ENCODE measurements at places on chromosomes 7 and 10.

DNA sequence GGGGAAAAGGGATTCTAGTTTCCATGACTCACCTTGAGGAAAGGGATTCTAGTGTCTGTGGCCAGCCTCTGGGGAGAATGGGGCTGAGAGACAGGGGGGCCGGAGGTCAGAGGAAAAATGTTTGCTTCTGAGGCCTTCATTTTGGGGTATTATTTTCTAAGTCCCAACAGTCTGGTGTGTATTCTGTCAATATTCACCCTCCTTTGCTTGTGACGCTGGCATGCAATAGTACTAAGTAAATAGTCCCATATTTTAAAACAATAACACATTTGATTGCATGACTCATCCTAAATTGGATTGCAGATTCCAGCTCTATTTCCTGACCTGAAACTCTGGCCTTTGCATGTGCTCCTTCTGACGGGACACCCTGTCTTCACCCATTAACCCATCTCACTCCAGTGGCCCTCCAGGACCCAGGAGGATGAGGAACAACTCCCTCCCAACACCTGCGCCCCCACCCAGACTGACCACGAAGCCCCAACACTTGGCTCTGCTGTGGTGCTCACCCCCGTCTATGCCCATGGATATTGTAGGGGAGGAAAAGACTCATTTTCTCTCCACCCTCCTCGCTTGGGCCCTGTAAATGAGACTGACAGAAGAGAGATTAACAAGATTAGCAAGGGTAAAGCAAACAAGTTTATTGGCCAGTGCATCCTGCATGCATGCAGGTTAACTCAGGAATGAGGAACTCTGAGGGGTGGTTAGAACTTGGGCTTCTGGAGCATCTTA, 495.6 kb upstream of the KLF6 start:
- no peak for DNase-seq

- DNase-seq: no peak
Measured at GRCh38 chr7:24951441-24951980, 28.5 kb downstream of the OSBPL3 start.

- no peak for DNase-seq
Measured at GRCh38 chr7:43655584-43655983, 72.7 kb downstream of the STK17A start.

- no peak for DNase-seq
Measured at GRCh38 chr7:10128748-10129147, 844.9 kb upstream of the PHF14 start.

- DNase-seq: no peak
Measured at GRCh38 chr10:114073395-114074186, 29.9 kb downstream of the ADRB1 start.

- no peak for DNase-seq
Measured at GRCh38 chr7:113810080-113810744, 108.6 kb downstream of the PPP1R3A start.

- DNase-seq: no peak
Measured at GRCh38 chr10:79003183-79004100, 65.3 kb upstream of the ZMIZ1 start.

DNA sequence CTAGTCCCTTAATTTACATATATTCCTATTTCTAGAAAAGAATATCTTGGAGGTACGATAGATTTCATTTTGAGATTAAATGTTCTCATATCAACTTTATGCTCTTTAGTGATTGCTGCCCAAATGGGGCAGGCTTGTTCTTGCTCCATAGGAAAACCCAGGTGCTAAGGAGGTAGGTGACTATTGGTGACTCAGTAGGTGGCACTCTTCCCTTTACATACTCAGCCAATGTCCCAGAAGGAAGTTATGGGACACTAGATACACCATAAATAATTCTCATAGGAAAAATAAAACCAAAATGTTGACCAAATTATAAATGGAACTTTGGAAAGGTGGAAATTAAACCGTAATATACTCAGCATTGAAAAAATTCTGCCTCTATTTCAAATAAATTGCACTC, 4.0 kb downstream of the SKAP2 start:
- no peak for DNase-seq

DNA sequence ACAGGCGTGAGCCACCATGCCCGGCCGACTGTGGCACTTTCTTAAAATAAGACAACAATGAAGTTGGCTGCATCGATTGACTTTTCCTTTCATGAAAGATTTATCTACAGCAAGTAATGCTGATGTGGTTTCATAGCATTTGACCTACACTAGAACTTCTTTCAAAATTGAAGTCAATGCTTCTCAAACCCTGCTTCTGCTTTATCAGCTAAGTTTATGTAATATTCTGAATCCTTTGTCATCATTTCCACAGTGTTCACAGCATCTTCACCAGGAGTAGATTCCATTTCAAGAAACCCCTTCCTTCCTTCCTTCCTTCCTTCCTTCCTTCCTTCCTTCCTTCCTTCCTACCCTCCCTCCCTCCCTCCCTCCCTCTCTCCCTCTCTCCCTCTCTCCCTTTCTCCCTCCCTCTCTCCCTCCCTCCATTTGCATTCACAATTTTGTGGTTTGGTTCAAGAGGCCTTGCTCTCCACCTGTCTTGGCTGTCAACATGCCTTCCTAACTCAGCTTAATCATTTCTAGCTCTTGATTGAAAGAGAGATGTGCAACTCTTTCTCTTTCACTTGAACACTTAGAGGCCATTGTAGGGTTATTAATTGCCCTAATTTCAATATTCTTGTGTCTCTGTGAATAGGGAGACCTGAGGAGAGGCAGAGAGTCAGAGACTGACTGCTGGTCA, 52.1 kb downstream of the HDAC9 start:
- no peak for DNase-seq

DNA sequence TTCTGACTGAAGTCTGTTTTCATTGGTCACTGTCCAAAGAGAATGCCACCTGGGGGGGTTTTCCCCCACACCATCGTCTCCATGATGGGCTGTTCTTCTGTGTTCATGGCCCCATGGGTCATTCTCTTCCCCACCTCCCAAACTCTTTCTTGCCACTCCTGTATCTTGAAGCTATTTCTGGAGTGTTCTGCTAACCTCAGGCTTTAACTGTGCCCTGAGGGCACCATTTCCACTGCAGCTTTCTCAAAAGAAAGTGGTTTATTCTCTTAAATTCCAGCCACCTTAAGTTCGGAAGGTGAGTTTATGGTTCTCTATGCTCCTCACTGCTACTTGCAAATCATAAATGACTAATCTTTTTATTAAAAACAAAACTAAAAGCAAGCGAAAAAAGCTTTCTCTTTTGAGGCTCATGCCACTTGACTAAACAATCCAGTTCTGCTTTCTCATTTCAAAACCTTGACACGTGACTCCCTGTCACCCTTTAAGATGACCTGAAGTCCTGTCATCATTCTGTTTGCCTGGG, 7.4 kb upstream of the APBB1IP start:
- no peak for DNase-seq

DNA sequence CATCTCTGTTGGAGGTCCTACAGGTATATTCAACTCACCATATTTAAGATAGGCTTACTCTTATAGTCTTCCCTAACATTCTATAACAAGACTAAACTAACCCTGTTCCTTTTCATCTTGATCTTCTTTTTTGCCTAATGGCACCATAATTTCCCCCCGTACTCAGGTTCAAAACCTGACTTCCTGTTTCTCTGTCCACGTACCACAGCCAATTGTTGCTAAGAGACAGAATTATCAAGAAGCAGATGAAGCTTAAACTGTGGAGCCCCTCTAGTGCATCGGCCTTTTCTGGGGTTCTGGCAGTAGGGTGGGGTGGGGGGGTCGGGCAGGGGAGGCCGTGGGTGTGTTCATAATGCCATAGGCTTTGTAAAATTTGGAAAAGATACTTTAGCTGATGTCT, 109.2 kb downstream of the EVX1 start:
- no peak for DNase-seq

- DNase-seq: no peak
Measured at GRCh38 chr7:24244554-24244953, 39.4 kb upstream of the NPY start.

GRCh38 chr7:117251687-117252086, 71.2 kb downstream of the WNT2 start:
- DNase-seq: no peak

DNA sequence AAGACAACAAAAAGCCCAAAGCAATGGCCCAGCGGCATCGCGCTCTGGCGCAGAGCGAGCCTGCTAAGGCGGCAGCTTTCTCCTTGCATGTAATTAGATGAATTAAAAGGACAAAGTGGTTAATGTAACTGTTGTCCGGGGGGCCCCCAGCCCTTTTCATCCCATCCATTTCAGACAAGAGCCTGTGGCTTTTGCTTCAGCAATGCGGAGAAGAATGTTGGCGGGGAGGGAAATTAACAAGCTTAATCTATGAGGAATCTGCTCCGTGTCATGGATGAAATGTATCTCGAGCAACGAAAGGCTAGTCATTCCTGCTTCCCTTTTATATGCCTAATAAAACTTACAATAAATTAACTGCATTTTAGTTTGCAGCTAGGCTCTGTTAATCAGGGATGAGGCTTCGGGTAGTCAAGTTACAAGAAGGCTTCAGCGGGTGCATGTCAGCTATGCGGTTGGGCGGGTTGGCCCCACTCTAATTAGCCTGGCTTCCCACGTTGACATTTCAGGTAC, 203.3 kb downstream of the BUB3 start:
- no peak for DNase-seq

DNA sequence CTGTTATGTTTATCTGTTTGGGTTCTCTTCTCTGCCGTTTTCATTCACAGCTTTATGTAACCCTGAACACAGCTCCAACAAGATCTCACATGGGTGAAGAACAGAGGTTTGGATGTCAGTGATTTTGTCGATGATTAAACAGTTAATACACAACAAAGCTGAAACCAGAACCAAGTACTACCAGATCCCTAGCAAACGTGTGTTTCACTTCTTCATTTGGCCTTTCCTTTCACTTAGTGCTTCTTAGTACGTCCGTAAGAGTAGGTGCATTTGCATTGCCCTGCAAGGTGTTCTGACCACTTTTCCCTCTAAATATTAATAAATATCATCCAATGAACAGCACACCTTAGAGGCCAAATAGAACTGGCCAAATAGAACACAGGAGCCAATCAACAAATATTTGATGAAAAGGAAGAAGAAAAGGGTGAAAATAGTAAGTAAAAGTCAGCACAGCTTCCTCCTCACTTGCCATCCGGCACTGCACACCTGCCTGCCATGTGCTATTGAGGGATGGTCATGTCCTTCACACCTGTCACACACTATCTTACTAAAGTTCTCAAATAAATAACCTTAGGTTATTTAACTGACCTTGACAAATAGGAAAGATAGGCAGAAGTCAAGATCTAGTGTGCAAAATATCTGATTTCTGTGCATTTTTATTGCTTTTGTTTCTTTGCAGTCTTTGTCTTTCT, 252.6 kb upstream of the ANKRD30A start:
- no peak for DNase-seq

DNA sequence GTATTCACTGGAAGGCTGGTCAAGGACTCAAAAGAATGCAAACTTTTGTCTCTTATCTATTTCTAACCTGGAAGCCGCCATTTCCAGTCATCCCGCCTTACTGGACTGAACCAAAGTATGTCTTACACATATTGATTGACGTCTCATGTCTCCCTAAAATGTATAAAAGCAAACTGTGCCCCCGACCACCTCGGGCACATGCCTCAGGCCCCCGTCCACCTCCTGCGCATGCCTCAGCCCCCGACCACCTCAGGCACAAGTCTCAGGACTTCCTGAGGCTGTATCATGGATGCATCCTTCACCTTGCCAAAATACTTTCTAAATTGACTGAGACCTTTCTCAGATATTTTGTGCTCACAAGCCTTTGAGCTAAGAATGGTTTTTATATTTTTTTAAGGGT, 148.6 kb downstream of the PTPRN2 start:
- DNase-seq: no peak

DNA sequence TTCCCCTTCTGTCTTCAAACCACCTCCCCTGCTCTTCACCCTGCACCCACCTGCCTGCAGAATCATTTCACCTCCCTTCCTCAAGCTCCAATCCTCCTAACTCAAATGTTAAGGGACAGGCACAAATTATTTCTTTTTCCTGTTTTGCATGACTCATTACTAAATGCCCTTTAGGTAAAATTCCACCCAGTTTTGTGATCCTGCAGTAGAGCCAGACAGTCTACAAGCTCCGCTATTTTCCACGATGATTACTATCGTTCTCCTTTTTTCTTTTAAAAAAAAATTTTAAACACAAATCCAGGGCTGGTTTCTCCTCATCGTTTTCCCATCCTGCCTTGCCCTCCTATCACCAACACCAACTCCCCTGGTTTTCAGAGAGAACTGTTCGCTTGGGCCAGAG, 186.8 kb upstream of the YAE1 start:
- DNase-seq: no peak

DNA sequence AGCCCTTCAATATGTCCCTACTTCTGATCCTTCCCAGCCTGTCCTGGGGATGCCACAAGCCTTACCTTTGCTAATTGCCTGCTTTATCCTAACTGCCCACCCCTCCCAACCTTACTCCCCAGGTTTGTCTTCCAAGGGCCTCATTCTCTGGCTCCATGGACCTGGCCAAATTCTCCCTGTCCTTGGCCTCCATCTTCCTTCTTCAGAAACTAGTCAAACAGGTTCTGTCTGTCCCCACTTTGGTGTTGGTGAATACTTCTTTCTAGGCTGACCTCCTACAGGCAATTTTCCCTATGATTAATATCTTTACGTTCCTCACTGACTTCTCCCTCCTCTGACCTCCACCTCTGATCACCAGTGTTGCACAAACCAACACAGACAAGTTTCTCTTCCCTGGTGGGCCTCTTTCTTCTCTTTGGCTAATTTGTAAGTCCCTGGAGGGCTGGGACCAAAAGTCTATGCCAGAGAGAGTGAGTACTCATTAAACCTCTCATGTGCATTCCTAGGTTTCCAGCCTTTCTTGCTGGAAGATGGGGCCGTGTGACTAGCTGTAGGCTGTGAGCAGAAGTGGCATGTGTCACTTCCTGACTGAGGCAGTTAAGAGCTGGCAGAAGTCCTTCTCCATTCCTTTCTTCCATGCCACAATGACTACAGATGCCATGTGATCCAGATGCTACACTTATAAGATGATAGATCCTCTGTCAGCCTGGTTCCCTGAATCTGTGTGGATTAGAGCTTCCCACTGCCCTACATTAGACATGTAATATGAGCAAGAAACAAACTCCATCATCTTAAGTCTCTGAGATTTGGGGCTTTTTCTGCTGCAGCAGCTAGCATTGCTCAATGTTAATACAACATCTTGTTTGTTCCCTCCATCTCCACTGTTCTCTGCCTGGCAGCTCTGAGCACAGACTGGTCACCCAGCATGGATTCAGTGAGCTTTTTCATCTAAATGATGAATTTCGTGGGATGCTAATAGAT, 382.7 kb downstream of the RPS24 start:
- DNase-seq: no peak

DNA sequence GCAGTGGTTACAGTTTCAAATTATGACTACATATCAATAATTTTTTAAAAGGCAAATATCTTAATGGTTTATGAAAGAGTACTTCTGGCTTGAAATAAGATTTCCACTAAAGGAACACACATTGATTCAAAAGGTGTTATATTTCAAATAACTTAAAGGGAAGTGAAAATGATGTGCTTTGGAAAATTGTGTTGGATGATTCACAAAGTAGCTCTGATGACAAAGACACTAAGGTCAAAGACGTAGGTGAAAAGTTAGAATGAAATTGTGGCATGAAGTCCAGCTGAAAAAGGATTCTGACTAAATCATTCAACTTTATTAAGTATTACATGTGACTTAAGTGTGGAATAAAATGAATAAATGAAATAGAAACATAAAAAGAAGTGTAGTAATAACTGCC, 20.8 kb upstream of the OR2A5 start:
- no peak for DNase-seq

GRCh38 chr7:152664636-152665035, 11.3 kb downstream of the XRCC2 start:
- no peak for DNase-seq

Data from activated naive CD8-positive, alpha-beta T cell treated with anti-CD3 and anti-CD28 coated beads for 36 hours (primary cell).